Fibroblast of skin of left biceps (primary cell): ENCODE measurements at places on chromosomes 11 and 22.

- DNase-seq = no peak
Observed at GRCh38 chr11:78038697-78039313, 15.7 kb upstream of the KCTD14 start.

- no peak for DNase-seq
Observed at GRCh38 chr11:114065094-114065493, 5.6 kb downstream of the ZBTB16 start.

- DNase-seq = no peak
Observed at GRCh38 chr11:128593281-128593680, 5.9 kb upstream of the ETS1 start.

GRCh38 chr11:12377824-12378593 lies 638 bp downstream of the PARVA start:
- no peak for DNase-seq

- no peak for DNase-seq
Observed at GRCh38 chr11:43404406-43404805, 45.7 kb downstream of the TTC17 start.

DNA sequence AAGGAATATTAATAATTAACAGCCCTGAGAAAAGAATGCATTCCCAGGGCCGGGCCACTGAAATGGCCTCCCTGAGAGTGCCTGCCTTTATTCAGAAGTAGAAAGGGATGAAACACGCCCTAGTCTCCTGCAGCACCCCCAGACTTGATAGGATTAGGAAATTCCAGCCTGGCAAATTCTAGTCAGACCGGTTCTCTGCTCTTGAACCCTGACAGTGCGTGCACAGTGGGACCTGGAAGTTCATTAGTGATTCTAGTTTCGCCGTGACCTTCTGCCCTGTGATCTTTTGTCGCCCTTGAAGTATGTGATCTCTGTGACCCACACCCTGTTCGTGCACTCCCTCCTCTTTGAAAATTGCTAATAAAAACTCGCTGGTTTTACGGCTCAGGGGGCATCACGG lies 2.1 kb upstream of the GSTP1 start:
- no peak for DNase-seq

- DNase-seq = no peak
Observed at GRCh38 chr11:119029340-119030028, 1.2 kb downstream of the SLC37A4 start.

DNA sequence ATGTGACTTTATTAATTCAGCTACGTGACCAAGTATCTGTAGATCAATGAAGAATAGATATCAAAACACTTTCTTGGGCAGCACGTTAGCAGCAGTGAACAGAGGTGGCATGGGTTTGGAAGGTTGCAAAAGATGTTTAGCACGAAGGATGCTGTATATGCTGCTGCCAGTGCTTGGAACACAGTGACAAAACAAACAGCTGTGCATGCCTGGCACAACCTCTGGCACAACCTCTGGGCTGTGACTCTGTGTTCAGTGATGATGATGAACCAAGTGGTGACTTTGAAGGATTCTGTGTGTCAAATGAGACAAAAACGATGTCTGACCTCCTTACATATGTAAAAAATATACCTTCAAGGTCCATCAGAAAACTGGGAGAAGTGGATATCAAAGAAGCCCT lies 104.7 kb downstream of the TBC1D22A start:
- no peak for DNase-seq

GRCh38 chr11:57094181-57094935 lies 87.4 kb upstream of the LRRC55 start:
- DNase-seq = no peak

- DNase-seq = no peak
Observed at GRCh38 chr11:75248924-75249256, 8.3 kb downstream of the TPBGL start.

DNA sequence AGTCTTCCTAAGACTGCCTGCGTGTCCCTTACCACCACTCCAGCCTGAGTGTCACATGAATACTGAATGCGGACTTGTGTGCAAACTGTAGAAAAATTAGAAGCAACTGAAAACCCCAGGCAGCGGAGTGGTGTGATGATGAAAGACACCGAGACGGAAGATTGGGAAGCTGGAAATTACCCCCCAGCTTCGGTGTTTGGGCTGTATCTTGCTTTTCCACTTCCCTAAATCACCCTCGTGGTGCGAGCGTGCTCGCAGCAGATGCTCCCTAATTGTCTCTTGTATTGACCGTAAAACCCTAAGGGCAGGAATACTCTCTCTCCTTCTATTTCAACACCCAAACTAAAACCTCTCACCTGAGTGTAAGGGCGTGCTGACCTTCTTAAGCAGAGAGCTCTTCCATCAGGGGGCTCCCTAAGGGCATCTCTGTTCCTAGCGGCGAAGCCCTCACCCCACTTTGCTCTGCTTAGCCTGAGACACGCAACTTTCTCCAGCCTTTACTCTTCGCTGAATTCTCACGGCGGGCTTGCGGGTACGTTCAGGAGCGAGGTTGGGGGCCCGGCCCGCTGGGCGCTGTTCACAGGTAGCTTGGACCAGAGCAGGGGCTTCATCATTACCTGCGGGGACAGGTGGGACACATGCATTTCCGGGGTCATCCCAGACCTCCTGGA lies 62.4 kb downstream of the CRYBB2 start:
- DNase-seq = no peak

DNA sequence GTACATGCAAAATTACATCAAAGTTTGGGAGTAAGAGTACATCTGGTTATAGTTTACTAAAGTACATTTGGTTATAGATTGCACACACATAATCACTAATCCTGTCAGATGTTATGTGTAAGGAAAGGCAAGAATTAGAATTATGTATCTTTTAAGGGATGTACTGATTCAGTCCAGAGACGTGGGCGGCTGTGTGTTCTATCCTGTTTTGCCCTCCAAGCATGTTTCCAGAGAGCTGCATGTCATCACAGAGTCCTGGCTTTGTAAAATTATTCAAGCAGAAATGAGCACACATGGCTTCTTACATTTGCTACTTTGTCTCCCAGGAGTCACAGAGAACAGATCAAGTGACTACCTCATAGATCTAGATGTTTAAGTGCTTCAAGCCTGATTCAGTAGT lies 33.2 kb upstream of the CEP126 start:
- no peak for DNase-seq

DNA sequence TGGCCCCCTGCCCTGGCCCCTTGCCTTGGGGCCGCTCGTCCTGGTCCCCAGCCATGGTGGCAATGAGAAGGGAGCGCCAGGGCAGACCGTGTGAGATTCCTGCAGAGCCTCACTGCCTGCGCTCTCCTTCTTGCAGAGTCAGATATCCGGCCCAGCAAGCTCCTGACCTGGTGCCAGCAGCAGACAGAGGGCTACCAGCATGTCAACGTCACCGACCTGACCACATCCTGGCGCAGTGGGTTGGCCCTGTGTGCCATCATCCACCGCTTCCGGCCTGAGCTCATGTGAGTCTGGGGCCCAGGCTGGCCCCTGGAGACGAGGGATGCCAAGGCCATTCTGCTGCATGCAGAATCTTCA lies 114.1 kb downstream of the MICAL2 start:
- DNase-seq = no peak

GRCh38 chr22:47173535-47174021 lies 411.1 kb downstream of the TBC1D22A start:
- no peak for DNase-seq

- DNase-seq = no peak
Observed at GRCh38 chr11:32032478-32032877, 58.4 kb upstream of the RCN1 start.

DNA sequence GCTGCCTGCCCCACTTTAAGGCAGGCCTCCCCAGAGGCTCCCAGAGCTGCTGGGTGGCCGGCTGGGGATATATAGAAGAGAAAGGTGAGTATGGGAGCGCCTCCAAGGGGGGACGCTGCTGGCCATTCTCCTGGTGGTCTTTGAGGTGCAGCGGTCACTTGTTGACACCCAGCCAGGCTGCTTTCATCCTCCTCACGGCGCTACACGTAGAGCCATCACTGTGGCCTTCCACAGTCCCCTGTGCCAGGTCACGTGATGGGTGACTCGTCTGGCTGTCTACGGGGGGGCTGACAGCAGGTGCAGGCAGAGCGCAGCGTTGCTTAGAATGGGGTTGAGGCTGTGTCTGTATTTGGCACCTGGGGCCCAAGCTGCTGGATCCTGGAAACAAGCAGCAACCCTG lies 1.9 kb downstream of the ACR start:
- no peak for DNase-seq

DNA sequence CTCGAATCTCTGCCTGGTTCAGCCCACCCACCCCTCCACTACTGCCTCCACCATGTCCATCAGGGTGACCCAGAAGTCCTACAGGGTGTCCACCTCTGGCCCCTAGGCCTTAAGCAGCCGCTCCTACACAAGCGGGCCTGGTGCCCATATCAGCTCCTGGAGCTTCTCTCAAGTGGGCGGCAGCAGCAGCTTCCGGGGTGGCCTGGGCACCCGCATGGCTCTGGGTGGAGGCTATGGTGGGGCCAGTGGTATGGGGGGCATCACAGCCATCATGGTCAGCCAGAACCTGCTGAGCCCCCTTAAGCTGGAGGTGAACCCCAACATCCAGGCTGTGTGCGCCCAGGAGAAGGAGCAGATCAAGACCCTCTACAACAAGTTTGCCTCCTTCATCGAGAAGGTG lies 3.0 kb upstream of the SCUBE2 start:
- no peak for DNase-seq

- peak; percentile 13 for DNase-seq
Observed at GRCh38 chr11:127074151-127074761, 73.7 kb upstream of the KIRREL3 start.

GRCh38 chr11:75107187-75107586 lies 10.5 kb upstream of the OR2AT4 start:
- no peak for DNase-seq

DNA sequence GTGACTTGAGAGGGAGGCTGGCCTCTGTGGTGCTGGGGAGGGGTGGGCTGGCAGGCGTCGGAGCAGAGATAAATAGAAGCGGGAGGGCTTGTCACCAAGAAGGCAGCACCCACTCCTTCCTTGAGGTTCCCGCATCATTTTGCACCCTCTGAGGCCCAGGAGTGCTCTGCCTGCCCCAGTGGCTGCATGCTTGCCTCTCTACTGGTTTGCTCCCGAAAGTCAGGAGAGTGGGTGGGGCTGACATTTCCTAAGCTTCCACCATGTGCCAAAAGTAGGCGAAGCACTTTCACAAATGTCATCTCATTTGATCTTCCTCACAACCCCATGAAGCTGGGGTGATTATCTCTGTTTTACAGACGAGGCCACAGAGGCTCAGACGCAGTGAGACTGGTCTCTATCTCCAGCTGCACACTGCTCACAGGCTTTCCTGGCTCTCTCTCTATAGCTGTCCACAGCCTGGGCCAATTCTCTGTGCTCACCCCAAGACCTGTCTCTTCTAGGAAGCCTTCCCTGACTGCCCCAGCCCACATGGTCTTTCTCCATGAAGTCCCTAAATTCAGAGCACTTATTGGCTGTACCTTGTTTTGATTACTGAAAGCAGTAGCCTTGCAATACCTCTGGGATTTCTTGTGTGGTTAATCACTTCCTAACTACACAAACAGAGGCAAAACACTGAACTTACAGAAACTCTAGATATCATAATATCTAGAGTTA lies 2.6 kb upstream of the UCP3 start:
- DNase-seq = no peak

- no peak for DNase-seq
Observed at GRCh38 chr22:48443680-48444079, 1384.0 kb downstream of the BRD1 start.

- no peak for DNase-seq
Observed at GRCh38 chr11:1235306-1235900, 12.5 kb downstream of the MUC5B start.

DNA sequence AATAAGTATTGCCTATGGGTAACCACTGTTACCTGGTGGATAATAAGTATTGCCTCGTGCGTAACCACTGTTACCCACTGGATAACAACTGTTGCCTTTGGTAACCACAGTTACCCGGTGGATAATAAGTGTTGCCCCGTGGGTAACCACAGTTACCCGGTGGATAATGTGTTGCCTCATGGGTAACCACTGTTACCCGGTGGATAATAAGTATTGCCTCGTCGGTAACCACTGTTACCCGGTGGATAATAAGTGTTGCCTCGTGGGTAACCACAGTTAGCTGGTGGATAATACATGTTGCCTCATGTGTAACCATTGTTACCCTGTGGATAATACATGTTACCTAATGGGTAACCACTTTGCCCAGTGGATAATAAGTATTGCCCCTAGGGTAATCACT lies 9.8 kb upstream of the NXPE4 start:
- no peak for DNase-seq
